Sciatic nerve (tissue), 2 donors: ENCODE measurements at places on chromosomes 4 and X. TPM values are rescaled to one million over a fixed set of nuclear protein-coding genes. Genes with fewer than 3 reads are reported as not detected.

HTRA3 gene
- total RNA-seq, result 23.7 TPM

JAKMIP1 gene
- 0.76 TPM for total RNA-seq

ENPEP gene
- total RNA-seq, result 17.6 TPM

TLR2 gene
- 35.2 TPM for total RNA-seq

SHOX gene
- 0.36 TPM for total RNA-seq

PCDH11X gene
- 1.1 TPM for total RNA-seq

MAGEA4 gene
- not detected for total RNA-seq

PPP2R2C gene
- 0.58 TPM for total RNA-seq

DNAAF6 gene
- not detected for total RNA-seq

SLC6A14 gene
- total RNA-seq, result 0.18 TPM

SSR4 gene
- 110 TPM for total RNA-seq

SRPX gene
- total RNA-seq, result 33.4 TPM

CHRNA9 gene
- total RNA-seq, result not detected

DDIT4L gene
- 11.5 TPM for total RNA-seq

MMAA gene
- total RNA-seq, result 8.4 TPM

STBD1 gene
- 3.9 TPM for total RNA-seq

PDZD4 gene
- total RNA-seq, result 36.6 TPM

DDX3X gene
- 334 TPM for total RNA-seq

FAM47E gene
- total RNA-seq, result 2.5 TPM

APLN gene
- 1.3 TPM for total RNA-seq

CASP6 gene
- 15.3 TPM for total RNA-seq

FGA gene
- total RNA-seq, result not detected

NUDT11 gene
- total RNA-seq, result 1.9 TPM

AP1AR gene
- total RNA-seq, result 17.4 TPM

USP17L17 gene
- not detected for total RNA-seq

ARR3 gene
- total RNA-seq, result not detected

FANCB gene
- 6.8 TPM for total RNA-seq

RASL11B gene
- total RNA-seq, result 2.5 TPM

TRMT10A gene
- 4.9 TPM for total RNA-seq

CYSLTR1 gene
- total RNA-seq, result 5.3 TPM
